T-helper 2 cell treated with Interferon-gamma antibody and Interleukin-4, amounts not matched to agents 5 μg/mL and 100 μg/mL, for 36 hours (primary cell): ENCODE measurements at places on chromosomes 7 and 10.

- DNase-seq, result no peak
These were observed 77.8 kb downstream of the LRRC17 start for GRCh38 chr7:102990642-102991041.

GRCh38 chr7:112743811-112744210, 46.4 kb downstream of the TMEM168 start:
- DNase-seq, result no peak

DNA sequence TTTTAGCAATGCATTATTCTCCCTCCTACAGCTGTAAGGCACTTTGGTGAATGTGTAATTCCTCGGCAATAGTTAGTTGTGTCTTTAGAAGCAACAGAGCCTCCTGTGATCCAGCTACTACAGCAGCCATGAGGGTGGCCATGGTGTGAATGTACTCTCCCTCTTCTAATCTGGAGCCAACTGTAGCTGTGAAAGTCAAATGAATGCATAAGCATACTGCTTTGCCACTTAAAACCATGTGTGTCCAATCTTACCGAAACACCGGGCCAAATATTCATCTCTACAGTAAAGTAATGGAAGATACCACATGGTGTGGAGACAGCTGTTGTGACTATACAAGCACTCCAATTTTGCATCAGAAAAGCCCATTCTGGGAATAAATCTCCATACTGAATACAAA, 195.0 kb downstream of the DNAJC1 start:
- DNase-seq, result no peak

- no peak for DNase-seq
These were observed 365.8 kb downstream of the BBS9 start for GRCh38 chr7:33495207-33495606.

GRCh38 chr10:115972426-115972825, 300.6 kb downstream of the GFRA1 start:
- no peak for DNase-seq

- DNase-seq, result no peak
These were observed 92.8 kb upstream of the OIT3 start for GRCh38 chr10:72800741-72801092.

- DNase-seq, result no peak
These were observed 17.2 kb downstream of the CEP41 start for GRCh38 chr7:130423501-130424037.

- no peak for DNase-seq
These were observed 139.0 kb downstream of the CNTNAP2 start for GRCh38 chr7:146255609-146256008.

GRCh38 chr10:63766745-63767137, 245.5 kb downstream of the REEP3 start:
- DNase-seq, result no peak

DNA sequence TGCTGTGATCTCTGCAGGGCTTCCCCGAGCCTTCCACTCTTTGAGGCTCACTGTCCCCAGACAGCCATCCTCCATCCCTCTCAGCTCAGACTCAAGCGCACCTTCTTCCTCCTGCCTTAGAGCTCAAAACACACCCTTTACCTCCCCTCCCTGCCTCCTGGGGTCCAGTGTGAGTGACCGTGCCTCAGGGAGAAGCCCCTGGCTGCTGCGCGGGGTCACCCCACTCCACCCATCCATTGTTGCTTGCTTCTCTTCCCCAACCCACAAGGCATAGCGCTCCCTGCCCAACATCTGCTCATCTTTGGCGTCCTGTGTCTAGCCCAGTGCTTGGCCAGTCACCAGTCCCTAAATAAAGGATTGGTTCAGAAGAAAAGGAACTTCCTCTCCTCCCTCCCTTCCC, 170.3 kb downstream of the TCERG1L start:
- no peak for DNase-seq

DNA sequence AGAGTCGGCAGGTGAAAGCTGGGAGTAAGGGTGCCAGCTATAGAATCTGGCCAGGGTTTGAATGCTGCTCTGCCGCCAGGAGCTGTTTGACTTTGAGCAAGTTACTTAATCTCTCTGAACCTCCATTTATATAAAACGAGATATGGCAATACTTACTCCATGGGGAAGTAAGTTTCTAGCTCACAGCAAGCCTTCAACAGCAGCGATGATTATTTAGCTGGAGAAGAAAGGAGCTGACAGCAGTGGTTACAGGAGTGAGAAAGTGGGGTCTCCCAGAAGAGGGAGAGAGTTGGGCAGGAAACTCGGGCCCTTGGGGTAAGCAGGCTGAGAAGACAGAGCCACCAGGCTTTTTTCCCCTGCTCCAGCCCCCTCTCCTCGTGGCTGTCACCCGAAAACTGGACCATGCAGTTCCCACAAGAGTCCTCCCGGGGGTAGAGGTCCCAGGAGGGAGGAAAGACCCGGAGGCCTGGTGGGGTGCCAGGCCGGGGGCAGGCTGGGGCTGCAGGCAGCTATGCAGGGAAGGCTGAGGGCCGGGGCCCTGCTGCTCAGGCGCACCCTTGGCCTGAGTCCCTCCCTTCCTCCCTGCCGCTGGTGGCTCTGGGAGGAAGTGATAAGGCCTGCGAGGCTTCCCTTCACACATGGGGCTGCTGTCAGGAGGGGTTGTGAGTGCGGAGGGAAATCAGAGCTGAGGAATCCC, 3.5 kb downstream of the NOS3 start:
- no peak for DNase-seq

- DNase-seq, result no peak
These were observed 64.6 kb downstream of the WDR37 start for GRCh38 chr10:1120801-1121211.

DNA sequence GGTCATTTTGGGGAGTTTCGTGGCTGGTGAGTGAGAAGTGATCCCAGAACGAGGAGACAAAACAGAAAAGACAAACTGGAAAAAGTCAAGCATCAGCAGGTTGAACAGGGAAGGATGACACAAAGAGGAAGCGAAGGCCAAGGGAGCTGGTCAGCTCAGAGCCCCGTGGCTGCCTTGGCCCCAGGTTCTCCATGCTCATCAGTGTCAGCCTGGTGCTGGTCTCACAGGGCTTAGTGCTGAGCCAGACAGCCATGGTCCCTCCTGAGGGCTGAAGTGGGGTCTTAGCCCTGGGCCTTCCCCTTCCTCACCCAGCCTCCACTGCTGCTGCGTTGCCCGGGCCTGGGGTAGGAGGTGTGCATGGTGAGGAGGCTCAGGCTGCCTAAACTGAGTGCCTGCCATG, 183.6 kb downstream of the PFKFB3 start:
- DNase-seq, result no peak

DNA sequence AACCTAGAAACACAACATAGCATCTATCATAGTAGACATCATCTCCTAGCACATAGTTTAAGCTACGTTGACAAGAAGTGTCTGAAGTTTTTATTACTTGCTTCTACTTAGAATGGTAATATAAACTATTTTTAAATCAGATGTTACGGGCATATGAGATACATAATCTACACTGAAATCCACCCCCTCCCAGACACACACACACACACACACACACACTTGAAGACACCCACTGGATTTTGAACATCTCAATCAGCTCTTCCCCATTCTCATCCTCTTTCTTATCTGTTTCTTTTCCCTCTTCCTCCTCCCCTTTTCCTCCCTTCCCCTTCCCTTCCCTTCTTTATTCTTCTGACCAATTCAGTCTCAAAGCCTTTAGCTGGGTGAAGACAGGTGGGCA, 175.9 kb downstream of the PAXIP1 start:
- no peak for DNase-seq

- DNase-seq, result no peak
These were observed 12.9 kb downstream of the MMRN2 start for GRCh38 chr10:86944471-86944870.
